Left lobe of liver (tissue), 2 donors: ENCODE measurements at places on chromosomes 6 and 20. TPM values are rescaled to one million over a fixed set of nuclear protein-coding genes. Genes with fewer than 3 reads are reported as not detected.

GRCh38 chr6:145406783-145407182 lies 328.5 kb downstream of the EPM2A start:
- no peak for DNase-seq

DNA sequence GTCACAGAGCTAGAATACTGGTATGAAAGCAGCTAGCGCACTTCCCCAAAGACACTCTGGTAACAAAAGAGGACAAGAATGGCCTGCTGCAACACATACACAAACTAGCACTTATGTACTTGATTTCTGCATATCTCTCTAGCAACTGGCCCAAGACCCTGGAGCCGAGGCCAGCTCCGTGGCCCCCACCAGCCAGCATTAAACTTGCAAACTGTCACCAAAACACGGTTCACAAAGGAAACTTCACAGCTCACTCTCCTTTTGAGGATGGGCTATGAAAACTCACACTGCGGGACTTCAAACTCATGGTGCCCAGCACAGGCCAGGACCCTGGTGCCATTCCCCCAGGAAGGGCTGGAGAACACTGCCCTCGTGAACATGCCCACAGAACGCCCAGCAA lies 115.9 kb upstream of the RPS6KA2 start:
- no peak for DNase-seq

DNA sequence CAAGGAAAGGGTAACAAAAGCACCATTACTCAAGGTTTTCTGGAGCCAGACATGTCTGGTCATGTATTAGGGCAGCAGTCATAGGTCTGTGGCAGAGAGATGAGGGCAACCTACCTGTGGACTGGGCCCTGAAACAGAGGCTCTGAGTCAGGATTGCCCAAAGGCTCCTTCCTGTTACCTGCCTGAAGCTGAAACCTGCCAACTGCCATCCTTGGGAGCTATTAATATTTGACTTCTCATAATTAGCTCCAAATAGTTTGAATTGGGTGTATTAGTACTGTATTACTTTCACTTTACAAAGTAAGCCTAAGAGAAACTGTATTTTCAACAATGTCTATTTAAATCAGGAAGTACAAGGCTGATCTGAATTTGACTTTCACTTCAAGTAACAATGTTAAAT lies 72.0 kb upstream of the TBX18 start:
- DNase-seq = no peak

GRCh38 chr6:138724015-138724414 lies 49.6 kb upstream of the CCDC28A start:
- peak; percentile 60 for DNase-seq

GRCh38 chr6:18680842-18681241 lies 293.7 kb downstream of the RNF144B start:
- DNase-seq = no peak

DNA sequence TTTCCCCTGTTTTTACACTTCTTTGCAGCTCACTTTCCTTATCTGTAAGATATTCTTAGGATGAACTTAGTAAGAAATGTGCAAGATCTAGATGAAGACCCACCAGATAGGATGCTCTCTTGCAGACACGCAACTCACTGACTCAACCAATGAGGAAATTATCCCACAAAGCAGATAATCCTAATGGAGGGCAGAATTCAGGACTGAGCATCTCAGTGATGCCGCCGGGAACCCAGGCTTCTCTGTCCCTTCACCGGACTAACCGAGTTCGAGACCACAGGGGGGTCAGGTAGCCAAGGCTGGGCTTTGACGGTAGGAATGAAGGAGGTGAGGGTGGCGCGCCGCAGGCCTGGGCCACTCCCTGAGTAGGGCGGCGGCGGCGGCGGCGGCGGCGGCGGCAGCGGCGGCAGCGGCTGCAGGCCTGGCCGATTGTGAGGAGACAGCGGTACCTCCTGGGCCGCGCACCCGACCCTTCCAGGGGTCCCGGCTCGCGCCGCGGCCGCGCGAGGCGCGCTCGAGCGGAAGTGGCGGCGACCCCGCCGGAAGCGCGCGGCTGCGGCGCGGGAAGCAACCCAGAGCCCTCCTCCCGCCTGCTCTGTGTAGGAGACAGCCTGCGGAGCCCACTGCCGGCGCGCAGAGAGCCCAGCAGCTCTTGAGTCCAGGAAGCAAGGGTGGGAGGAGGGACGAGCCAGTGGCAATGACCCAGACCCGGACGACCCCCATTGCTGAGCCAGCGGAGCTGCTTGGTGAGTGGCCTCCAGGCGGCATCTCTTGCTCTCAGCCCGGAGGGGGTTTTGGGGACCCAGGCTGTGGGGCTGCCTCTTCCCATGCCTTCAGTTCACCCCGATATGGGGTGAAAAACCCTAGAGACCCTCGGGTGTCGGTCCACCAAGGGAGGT lies at the start of gene KHDC1:
Gene KHDC1, minus strand, starts transcription at position 526 of the 899 bp plus-strand sequence. CDS start 20,679 bp downstream, outside the sequence.
- DNase-seq = no peak

The GTSF1L gene
- not detected for total RNA-seq

The ADGRF5 gene
- total RNA-seq = 8.3 TPM

The PAX1 gene
- not detected for total RNA-seq

The EBF4 gene
- 8.9 TPM for total RNA-seq
